ENCODE measurements at places on chromosomes 1 and 21.
A peak's percentile ranks its signal among the peaks of the same experiment; 100 is the strongest.

GRCh38 chr1:203524152-203524551 lies 30.2 kb downstream of the OPTC start:
- no peak for DNase-seq

- DNase-seq, result no peak
Observed at GRCh38 chr21:16407403-16408240, 677.8 kb downstream of the USP25 start.

GRCh38 chr1:205068457-205069040 lies 15.7 kb downstream of the TMEM81 start:
- DNase-seq, result peak; percentile 40

GRCh38 chr1:42889264-42889663 lies 42.9 kb downstream of the ZNF691 start:
- DNase-seq, result no peak

- DNase-seq, result no peak
Observed at GRCh38 chr1:245807954-245808719, 653.4 kb downstream of the KIF26B start.

DNA sequence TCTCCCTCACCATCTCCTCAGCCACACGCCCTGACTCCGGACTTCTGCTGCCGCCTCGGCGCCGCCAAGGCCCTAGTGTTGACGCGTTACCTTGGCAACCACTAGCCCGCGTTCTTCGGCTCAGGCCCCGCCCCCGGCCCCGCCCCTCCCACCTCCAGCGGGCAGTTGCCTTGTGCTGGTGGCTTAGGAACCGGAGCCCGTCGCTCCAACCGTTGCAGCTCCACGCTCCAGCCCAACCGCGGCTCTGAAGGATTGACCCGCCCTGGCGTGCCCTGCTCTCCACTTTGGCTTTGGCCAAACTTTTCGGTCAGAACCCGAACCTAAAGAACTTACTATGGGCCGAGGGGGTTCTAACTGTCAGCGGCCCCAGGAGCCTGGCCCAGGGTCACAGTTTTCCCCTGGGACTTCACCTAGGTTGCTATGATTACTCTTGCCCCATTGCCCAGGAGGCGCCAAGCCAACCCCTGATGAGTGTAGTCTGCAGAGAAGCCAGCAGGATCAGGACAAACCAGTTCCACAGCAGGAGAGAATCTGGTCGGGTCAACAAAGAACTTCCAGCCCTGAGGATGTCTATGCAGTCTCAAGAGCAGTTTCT lies at the start of gene CFAP45:
Gene CFAP45, minus strand, starts transcription at position 80 of the 595 bp plus-strand sequence. Its CDS starts 67 bp downstream, at position 13.
- peak; percentile 86 for DNase-seq

DNA sequence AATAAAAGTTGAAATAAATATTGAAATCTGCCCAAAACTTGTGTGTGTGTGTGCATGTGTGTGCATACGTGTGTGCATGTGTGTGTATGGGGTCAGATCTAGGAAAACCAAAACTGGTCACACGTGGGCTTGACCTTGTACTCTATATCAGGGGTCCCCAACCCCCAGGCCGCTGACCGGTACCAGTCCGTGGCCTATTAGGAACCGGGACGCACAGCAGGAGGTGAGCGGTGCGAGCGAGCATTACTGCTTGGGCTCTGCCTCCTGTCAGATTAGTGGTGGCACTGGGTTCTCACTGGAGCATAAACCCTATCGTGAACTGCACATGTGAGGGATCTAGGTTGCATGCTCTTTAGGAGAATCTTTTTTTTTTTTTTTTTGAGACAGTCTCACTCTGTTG lies 8.7 kb downstream of the DOP1B start:
- no peak for DNase-seq

- DNase-seq, result no peak
Observed at GRCh38 chr1:33791251-33791650, 72.6 kb upstream of the HMGB4 start.

DNA sequence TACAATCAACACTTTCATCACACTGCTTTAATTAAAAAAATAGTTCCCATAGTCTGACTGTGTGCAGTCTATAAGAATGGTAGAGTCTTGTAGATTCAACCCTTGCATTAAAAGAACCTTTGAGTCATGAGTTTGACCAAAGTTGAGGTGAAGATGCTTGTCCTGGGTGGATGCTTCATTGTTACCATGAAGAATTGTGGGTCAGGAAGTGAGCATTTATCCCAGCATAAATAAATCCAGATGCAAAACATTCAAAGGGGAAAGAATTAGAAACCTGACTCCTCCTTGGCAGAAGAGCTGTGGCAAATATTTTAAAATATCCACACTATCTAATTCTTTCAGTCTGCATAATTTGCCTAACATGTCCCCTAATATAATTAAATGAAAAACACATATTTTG lies 72.9 kb upstream of the SPAG17 start:
- peak; percentile 3 for DNase-seq

GRCh38 chr1:234212764-234213657 lies 160.2 kb upstream of the COA6 start:
- DNase-seq, result peak; percentile 60

- peak; percentile 33 for DNase-seq
Observed at GRCh38 chr1:232038706-232039677, 412.4 kb downstream of the DISC1 start.

- DNase-seq, result peak; percentile 77
Observed at GRCh38 chr1:185360714-185361113, 43.7 kb upstream of the IVNS1ABP start.

GRCh38 chr1:214377886-214378285 lies 96.9 kb downstream of the SMYD2 start:
- peak; percentile 94 for DNase-seq

GRCh38 chr21:44874497-44875315 lies 1.2 kb upstream of the PTTG1IP start:
- DNase-seq, result no peak

Measured in EH (cell line).